Cerebellar nuclear complex (tissue), 1 donor: ENCODE measurements at places on chromosomes 4 and X.

GRCh38 chr4:54065282-54066087 is 1.1 kb upstream of the CHIC2 start:
- no peak for DNase-seq

- DNase-seq, result no peak
These were observed 22.6 kb downstream of the NAP1L5 start for GRCh38 chr4:88674979-88675378.

- no peak for DNase-seq
These were observed 22.8 kb downstream of the VMA21 start for GRCh38 chrX:151419782-151420181.

- DNase-seq, result no peak
These were observed 113.5 kb upstream of the USP9X start for GRCh38 chrX:40971736-40972135.

DNA sequence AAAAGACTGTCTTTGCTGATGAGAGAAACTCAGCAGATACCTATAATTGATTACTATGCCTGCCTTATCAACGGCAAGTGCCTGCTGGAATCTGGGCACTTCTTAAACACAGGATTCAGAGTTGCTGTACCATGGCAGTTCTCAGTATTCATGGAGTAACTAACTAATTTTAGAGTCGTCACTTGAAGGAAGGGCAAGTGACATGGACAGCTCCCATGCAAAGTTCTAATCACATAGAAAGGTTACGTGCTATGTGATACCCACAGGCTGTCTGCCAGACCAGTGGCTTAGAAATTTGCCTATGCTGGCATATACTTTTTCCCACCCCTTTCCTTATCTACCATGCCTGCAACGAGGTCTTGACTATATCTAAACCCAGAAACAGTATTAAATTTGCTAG is 931.1 kb upstream of the TENM3 start:
- DNase-seq, result no peak

GRCh38 chrX:16664626-16665025 is 14.7 kb downstream of the S100G start:
- DNase-seq, result no peak

DNA sequence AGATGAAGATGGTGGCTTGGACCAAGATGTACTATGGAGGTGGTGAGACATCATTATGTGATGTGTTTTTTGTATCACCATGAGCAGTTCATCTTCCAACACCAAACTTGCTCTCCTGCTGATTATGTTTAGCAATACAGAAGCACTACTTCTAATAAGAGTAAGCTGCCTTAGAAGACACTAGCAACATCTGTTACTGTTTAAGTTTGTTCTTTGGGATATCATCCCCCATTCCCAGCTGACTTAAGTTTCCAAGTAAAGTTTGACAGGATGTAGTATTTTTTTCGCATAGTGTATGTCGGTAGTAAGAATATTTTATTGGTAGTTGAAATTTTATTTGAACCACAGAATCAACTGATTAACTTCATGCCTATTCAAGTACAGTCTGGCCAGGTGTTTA is 123.5 kb upstream of the BMPR1B start:
- DNase-seq, result no peak

DNA sequence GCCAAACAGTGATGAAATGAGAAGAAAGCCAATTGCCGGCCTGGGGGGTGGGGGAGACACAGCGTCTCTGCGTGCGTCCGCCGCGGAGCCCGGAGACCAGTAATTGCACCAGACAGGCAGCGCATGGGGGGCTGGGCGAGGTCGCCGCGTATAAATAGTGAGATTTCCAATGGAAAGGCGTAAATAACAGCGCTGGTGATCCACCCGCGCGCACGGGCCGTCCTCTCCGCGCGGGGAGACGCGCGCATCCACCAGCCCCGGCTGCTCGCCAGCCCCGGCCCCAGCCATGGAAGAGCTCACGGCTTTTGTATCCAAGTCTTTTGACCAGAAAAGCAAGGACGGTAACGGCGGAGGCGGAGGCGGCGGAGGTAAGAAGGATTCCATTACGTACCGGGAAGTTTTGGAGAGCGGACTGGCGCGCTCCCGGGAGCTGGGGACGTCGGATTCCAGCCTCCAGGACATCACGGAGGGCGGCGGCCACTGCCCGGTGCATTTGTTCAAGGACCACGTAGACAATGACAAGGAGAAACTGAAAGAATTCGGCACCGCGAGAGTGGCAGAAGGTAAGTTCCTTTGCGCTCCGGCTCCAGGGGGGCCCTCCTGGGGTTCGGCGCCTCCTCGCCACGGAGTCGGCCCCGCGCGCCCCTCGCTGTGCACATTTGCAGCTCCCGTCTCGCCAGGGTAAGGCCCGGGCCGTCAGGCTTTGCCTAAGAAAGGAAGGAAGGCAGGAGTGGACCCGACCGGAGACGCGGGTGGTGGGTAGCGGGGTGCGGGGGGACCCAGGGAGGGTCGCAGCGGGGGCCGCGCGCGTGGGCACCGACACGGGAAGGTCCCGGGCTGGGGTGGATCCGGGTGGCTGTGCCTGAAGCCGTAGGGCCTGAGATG is at the start of gene SHOX:
Gene SHOX, plus strand, starts transcription at position 180 of the 885 bp plus-strand sequence. Its CDS starts 107 bp downstream, at position 287.
- DNase-seq, result no peak

DNA sequence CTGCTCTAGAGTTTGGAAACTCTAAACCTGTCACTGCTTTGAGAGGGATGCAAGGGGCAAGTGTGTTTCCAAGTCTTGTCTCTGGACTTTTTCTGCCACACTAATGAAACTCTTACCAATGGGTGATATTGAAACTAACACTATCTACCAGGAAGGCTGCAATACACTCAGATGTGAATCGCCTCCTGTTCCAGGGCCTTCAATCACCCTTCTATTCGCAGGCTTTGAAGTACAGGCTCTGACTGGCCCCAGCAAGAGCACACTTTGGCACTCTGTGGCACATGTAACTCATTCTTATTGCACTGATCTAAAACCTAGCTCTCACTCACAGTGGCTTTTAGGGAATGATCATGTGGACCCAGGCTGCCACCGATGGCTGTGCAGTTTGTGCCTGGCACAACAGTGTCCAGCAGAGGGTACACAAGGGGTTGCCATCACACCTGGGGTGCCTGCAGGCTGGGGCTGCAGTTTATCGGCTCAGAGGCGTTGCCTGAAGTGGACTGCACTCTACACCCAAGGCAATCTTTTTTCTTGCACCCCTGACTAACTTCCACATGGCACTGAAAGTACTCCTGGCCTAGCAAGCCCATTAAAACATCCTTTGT is 210.8 kb downstream of the MGST2 start:
- DNase-seq, result no peak

- no peak for DNase-seq
These were observed 112.3 kb downstream of the NYX start for GRCh38 chrX:41559235-41560052.
